ENCODE measurements at places on chromosomes 2 and 18.

DNA sequence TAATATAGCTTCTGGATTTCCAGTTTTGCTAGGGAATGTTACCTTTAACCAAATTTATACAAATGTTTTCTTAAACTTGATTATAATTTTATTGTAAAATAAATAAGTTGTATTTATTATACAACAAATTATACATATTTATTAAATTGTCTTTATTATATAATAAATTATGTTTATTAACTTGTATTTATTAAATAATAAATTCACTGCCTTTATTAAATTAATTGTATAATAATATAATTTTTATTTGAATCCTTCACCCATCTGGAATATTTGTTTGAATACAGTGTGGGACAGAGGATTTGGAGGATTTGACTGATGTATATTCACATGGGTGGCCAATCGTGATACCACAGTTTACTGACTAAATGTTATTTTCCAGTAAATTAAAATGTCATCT, 43.4 kb upstream of the CCDC178 start:
- no peak for DNase-seq

GRCh38 chr2:31011587-31011986, 126.7 kb downstream of the GALNT14 start:
- no peak for DNase-seq

GRCh38 chr18:74892066-74892627, 294.5 kb downstream of the ZNF407 start:
- DNase-seq = no peak

DNA sequence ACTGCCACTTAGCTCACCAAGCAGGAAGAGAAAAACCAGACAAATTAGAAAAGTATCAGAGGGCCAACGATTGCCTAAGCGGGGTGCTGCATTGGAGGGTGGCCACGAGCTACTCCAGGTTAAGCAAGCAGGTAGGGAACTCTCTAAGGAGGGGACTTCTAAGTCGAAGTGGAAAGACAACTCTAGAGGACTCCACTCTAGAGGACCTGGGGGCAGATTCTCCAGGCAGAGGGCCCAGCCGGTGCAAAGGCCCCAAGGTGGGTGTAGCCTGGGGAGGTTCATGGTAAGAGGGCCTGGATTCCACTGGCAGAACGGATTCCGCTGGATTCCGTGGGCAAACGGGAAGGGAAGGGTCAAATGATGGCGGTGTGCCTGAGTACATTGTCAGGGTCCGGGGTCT, 12.7 kb downstream of the FBLN7 start:
- DNase-seq = no peak

- DNase-seq = peak; percentile 10
These were observed 476.4 kb upstream of the SPHKAP start for GRCh38 chr2:228657807-228658402.

DNA sequence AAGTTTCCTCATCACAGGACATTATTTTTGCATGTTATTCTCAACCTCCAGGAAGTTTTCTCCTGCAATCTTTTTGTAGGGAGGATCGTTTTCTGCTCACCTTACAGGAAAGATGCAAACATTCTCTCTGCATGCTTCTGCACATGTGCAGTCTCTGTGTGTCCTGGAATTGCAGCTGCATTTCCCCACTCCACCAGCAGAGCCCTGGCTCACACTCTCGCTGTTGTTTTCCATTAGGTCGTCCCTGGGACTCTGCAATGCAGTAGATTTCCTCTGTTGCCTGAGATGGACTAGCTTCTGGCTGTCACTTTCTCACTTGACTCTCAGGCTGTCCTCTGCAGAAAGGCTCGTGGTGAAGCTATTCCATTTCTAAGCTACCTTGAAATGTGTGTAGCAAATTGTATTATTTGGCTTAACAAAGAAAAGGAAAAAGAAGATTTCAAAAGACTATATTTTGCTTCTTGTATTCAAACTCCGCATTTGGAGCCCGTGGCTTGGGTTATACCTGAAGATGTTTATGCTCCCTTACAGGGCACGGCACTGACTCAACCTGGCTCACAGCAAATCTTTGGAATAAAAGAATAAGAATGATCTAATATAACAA, 346.7 kb downstream of the RAD51AP2 start:
- peak; percentile 2 for DNase-seq

- peak; percentile 45 for DNase-seq
These were observed 25.0 kb upstream of the COPS8 start for GRCh38 chr2:237060534-237061312.

- DNase-seq = no peak
These were observed 1169.2 kb upstream of the NXPH2 start for GRCh38 chr2:139949242-139949972.
